ENCODE measurements at places on chromosomes 5 and 9.
A peak's percentile ranks its signal among the peaks of the same experiment; 100 is the strongest.

DNA sequence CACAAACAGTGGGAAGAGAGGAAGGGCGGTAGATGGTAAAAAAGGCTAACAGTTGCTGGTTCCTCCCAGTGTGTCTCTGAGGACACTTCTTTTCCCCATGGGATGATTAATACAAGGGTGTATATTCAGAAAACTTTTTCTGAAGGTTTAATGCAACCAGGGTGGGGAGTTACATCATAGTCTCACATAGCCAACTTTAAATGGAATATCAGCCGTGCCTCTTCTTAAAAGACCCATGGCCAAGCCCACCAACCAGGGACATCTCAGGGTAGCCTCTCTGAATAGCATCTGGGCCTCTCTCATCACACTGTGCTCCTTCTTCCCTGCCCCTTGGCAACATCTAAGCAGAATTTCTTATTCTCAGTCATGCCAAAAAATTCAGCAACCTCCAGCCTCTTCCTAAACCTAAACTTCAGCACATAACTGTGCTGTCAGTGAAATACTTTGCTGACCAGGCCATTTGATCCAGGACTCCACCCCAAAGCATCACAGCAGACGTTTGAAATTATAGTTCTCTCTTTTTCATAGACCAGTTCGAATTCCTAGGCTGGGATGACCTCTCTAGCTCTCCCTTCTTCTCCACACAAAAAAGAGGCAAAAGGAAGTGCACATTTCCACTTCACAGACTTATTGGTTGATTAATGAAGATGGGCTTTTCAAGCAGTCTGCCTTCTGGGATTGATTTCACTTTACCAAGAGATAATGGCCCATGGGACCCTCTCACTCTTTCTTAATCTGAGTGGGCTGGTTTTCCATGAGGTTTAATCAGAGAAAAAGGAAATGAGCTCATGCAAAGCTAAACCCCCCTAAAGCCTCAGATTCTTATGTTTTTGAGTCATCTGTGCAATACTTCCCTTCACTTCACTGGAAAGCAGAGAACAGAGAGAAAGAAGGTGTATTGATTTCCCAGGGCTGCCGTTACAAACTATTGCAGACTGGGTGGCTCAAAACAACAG is 85.1 kb upstream of the RAI14 start:
- no peak for DNase-seq

GRCh38 chr5:39218482-39219402 is 621 bp downstream of the FYB1 start:
- DNase-seq = no peak

GRCh38 chr5:98231089-98231488 is 542.4 kb upstream of the RGMB start:
- DNase-seq = no peak

- no peak for DNase-seq
Measured at GRCh38 chr5:15256485-15256884, 243.5 kb upstream of the FBXL7 start.

GRCh38 chr5:164220522-164220921 is 715.1 kb downstream of the MAT2B start:
- DNase-seq = no peak

- DNase-seq = no peak
Measured at GRCh38 chr5:23523031-23523430, 15.6 kb downstream of the PRDM9 start.

DNA sequence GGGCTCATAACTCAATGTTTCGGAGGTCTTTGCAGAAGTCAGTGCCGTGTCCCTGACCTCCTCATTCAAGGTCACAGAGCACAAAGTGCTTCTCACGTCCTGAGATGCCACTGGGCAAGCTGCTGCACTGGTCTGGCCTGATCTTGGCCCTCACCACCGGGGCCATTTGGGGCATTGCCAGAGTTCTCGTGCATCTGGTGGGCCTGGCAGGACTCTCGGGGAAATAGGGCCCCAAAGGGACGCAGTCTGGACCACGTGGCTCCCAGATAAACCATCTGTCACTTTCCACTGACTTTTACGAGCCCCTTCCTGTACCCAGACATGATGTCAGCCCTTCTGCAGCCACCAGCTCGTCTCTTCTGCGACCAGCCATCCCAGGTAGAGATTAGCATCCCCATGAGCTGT is 54.8 kb downstream of the HRH2 start:
- DNase-seq = no peak

- DNase-seq = no peak
Measured at GRCh38 chr5:100026606-100027005, 508.6 kb upstream of the FAM174A start.

DNA sequence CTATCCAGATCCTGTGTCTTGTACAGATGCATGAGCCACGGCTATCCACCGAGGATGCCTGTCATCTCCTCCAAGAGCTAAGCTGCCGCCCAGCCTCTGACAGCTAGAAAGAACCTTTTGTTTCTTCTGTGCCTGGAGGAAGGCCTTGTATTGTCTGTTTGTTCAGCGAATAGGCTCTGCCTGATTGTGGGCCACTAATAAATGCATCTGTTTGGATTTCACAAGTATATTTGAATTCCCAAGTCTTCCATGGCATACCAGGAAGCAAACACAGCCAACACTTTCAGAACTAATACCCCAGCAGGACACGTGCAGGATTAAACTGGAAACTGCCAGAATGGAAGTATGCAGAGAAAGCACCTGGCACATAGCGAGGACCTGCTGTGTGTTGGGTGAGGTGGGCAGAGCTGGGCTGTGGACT is 92.7 kb upstream of the NEURL1B start:
- no peak for DNase-seq

GRCh38 chr5:172531704-172532026 is 77.3 kb upstream of the SH3PXD2B start:
- no peak for DNase-seq

- no peak for DNase-seq
Measured at GRCh38 chr9:120855827-120856670, 13.3 kb upstream of the PSMD5 start.

DNA sequence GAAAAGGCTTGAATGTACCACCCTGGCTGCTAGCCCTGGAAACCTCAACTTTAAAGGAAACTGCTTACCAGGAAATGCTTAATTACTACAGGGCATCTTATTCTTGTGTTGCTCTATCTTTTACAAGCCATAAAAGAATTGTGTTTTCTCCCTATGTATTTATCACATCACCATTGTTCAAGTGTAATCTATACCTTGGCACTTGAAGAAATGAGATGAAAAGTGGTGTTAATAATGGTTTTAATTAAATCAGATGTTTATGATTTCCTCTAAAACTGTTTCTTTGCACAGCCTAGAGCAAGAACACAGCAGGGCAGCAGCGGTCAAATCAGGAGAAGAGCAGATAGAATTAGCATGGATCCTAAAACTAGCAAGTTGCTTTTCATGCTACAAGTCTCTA is 131.8 kb upstream of the RGMB start:
- no peak for DNase-seq

DNA sequence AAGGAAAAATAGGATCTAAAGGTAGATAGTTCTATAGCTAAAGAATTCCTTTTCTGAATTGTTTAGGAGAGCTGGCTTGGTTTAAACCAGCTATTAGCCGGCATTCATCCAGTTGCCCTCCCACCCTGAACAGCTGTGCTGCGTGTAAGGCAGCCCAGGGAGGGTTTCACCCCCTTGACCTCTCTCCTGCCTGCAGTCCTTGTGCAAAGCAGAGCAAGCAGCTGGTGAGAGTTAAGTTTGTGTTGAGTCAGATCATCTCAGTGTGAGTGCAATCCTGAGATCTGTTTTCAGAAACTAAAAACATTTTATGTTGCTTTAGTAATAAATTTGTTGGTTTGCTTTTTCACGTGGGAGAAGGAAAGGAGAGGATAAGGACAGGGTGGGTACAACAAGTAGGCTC is 13.0 kb downstream of the SLC25A25 start:
- DNase-seq = no peak

DNA sequence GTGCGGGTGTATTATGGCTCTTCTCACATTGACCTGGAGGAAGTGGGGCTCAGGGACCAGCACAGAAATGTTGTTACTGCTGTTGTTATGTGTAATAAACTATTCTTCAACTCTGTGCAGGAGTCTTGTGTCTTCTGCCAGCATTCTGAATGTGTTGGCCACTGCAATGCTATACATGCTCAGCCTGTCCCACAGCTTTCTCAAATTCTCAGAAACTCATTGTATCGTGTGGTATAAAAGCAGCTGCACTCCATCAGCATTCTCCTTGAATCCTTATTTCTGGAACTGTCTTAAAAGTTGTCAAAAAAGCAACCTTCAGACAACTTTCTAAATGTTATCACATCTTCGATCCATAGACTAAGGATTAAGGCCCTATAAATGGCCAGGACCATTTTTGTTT is 72.0 kb downstream of the ZNF474 start:
- no peak for DNase-seq

GRCh38 chr9:1047591-1048230 is 2.4 kb upstream of the DMRT2 start:
- DNase-seq = no peak

DNA sequence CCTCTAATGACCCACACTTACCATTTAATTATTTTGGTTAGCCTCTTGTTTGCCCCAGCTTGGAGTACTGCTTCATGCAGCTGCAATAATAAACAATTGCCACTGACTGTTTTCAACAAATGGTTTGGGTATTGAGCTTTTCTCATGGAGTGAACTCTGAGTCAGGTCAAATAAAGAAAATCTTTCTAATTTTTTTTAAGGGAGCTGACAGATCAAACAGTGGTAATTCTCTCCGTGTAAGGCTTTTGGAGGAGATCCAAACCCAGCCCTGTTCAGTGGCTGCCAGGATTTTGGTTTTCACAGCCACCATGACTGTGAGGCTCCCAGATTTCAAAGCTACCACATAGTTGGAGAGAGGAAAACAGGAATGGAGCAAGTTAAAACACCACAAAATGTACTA is 110.7 kb upstream of the EFNA5 start:
- no peak for DNase-seq

DNA sequence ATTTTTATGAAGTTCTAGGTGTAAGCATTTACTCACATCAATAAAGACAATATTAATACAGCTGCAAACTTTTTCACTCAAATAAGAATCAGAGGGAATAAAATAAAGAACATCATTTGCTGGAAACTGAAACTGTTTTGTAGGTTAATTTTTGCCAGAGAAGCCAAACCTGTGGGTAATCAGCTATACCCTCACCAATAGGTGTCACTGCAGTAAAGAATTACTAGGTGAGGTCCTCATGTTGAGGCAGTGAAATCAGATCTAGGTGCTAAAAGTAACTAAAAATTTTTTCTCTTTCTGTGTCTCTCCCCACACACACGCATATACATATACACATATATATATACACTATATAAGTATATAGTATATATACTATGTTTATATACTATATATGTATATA is 1016.3 kb upstream of the SEMA6A start:
- peak; percentile 1 for DNase-seq

- peak; percentile 5 for DNase-seq
Measured at GRCh38 chr9:79731171-79731890, 159.6 kb downstream of the TLE4 start.

DNA sequence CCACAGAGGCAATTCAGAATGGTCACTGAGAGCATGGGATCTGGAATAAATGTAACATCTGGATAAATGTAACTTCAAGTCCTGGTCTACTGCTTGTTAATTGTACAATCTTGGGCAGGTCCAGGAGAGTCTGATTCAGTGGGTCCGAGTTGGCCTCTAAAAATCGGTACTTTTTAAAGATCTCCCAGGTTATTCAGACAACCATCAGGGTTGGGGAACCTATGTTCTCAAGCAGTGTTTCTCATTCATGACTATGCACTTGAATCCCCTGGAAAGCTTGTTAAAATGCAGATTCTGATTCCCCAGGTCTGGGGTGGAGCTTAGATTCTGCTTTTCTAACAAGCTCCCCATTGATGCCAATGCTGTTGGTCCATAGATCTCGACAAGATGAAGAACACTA is 14.8 kb downstream of the ANXA1 start:
- no peak for DNase-seq

DNA sequence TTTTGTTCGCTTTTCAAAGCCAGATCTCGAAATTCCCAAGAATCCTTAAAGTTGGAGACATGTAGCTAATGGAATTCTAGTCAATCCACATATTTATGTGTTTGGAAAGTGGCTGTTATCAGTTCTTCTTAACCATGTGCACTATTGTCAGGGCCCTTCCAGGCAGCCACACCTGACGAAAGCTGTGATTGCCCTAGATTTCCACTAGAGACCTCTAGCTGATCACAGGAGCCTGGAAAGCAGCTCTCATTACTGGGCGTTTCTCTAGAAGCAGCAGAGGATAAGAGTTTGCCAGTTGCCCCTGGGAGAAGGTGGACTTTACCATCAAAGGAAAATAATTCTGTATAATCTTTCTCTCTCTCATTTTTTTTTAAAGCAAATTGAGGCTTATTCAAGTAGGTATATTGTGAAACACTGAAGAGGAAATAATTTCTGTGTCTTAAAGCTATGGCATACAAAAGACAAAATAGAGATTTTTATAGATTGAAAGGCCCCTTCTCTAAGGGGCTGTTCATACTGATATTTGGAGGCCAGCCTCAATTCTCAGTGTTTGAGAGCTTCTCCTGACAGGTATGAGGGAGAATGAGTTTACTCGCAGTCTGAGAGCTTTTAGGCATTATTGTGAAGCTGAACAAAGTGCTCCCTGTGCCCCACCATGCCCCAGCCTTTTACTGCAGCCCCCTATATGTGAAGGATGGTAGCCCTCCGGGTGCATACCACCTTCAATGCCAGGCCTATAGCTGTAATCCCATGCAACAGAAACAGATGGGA is 405.4 kb upstream of the ACTBL2 start:
- no peak for DNase-seq

DNA sequence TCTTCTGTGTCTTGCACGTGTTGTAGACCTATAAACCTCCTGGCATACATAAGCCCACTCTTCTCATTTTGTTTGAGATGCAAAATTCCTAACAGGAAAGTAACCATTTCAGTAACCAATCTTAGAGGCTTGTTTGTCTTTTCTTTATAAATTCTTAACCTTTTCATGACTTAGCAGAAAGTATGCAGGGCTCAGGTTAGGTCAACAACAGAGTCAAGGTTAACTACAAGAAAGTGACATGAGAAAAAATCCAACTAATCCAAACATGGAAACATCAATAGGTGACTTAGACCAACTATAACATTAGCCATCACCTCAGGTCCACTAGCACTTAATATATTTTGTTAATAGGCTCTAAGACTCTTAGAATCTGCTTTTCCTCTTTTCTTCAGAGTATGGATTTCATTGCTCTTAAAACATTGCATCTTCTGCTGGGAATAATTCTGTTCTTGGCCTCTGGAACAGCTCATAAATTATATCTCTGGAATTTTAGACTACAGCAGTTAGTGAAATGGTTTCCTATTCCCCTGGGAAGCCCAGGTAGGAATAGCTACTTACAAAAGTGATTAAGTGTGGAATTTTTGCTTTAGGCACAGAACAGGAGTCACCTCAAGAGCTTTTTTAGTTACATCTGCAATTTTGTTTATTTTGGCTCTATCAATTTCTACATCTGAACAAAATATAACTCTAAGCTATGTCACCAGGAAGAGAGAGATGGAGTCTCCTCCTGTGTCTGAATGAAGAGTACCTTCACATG is 155.3 kb upstream of the ANKRD55 start:
- DNase-seq = no peak

DNA sequence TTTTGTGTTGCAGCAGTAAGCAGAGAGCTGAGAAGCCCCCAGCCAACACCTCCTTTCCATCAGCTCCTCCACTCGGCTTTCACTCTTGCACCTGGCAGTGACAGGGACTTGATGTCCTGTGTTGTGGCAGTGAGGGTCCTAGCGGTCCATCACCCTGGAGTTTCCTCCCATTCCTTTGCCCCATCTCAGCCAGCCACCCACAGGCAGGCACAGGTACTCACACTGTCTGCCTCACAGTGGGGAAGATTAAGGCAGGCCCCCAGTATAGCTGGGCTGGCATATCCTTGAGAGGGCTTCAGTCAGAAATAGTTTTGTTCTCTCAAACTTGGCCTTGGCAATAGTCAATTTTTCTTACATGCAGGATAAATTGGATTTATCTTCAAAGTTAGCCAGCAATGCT is 362.7 kb downstream of the GADD45G start:
- DNase-seq = no peak
